GM18507 (cell line): ENCODE measurements at places on chromosomes 7 and 10.

DNA sequence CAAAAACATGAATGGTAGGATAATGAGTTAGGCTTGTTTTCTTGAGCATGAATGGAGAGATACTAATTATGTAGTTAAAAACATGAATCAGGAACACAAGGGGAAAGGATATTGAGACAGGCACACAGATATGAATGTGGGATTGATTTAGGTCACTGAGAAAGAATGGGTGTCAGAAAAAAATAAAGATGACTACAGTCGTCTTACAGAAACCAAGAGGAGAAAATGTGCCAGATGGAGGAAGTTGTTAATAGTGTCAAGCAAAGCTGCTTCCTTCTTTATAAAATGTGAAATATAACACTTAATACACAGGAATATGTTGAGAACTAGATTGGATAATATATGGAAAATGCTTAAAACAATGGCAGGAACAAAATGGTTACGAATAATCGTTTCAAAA, 173.3 kb upstream of the BET1 start:
- DNase-seq, result no peak

DNA sequence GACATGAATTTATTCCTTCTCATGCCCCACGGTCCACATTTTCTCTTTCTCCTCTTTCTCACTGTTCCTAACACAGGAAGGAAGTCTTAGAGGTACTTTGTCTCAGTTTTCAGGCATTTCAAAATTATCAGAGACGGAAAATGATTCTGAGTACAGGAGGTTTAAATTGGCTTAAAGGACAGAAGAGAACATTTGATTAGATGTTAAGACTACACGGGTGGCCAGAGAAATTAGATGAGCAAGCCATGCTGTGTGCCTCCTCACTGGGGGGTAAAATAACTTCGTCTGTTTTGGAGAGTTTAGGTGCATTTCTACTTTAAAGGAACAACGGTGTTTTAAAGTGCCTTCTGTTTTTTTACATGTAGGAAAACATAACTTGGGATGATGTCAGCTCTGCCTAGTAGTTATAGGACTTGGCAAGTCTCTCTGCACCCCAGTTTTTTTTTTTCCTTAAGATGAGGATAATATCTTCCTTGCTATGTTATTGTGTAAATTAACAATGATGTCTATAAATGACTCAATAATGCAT, 66.9 kb downstream of the MCMBP start:
- DNase-seq, result no peak

DNA sequence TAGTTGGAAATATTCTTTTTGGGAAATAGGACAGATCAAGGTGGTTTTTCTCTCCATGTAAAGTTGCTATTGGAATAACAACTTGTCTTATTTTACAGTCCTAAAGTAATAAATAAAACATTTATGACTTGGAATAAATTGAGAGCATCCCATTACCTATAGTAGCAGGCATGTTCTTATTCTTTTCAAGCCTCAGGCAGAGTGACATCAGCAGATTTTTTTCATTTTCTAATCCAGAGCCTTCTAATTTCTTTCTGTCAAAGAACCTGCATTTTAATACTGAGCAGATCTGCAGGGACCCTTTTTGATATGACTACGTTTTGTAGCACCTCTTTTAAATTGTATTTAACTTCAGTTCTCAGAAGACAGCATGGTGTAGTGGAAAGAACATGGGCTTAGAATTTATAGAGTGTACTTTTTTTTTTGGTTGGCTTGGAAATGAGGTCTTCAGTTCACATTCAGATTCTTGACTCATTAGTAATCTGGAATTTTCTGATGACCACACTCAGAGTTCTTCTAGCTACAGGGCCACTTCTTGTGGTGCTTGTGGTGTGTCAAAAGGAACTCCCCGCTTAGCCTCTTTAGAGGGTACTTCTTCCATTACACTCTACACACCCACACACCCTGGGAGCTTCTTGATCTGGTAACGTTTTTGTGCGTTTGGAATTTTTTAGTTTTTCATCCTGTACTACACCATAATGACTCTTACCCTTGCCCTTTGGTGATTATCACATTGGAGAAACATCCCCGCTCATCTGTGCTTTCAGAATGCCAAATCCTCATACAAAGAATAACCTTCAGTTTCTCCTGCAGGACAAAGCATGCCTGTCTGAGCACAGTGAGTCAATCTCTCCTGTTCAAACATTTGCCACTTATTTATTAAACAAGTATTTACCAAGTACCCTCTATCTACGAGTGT, 34.6 kb downstream of the AGK start:
- no peak for DNase-seq

- no peak for DNase-seq
Measured at GRCh38 chr10:112955582-112956421, 5.8 kb downstream of the TCF7L2 start.

- DNase-seq, result no peak
Measured at GRCh38 chr7:81187753-81188152, 268.9 kb upstream of the SEMA3C start.

DNA sequence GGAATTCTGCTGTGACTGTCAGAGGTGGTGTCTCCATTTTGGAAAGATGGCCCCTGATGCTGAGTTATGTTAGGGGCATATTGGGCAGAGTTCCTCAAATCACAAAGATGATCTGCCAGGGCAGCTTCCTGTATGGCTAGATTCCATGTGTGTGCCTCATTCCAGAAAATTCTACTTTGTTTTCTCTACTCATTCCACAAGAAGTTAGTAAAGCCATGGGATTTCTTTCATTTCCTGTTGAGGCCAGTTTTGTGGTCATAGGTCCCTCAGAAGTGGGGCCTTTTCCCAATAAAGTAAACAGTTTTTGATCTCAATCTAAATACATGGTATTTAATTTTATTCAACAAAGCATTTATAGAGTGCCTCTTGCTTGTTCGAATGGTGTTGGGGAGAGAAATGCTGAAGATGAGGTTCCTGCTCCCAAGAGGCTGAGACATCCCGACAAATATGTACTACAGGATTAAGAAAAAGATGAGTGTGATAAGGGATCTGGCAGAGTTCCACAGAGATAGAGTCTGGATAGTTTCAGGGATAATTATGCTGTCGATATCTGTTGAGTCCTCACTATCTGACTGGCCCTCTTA, 33.0 kb downstream of the MINDY4 start:
- no peak for DNase-seq

GRCh38 chr7:934469-935163, 19.9 kb downstream of the ADAP1 start:
- no peak for DNase-seq

GRCh38 chr7:81410471-81411117, 359.3 kb downstream of the HGF start:
- DNase-seq, result no peak

DNA sequence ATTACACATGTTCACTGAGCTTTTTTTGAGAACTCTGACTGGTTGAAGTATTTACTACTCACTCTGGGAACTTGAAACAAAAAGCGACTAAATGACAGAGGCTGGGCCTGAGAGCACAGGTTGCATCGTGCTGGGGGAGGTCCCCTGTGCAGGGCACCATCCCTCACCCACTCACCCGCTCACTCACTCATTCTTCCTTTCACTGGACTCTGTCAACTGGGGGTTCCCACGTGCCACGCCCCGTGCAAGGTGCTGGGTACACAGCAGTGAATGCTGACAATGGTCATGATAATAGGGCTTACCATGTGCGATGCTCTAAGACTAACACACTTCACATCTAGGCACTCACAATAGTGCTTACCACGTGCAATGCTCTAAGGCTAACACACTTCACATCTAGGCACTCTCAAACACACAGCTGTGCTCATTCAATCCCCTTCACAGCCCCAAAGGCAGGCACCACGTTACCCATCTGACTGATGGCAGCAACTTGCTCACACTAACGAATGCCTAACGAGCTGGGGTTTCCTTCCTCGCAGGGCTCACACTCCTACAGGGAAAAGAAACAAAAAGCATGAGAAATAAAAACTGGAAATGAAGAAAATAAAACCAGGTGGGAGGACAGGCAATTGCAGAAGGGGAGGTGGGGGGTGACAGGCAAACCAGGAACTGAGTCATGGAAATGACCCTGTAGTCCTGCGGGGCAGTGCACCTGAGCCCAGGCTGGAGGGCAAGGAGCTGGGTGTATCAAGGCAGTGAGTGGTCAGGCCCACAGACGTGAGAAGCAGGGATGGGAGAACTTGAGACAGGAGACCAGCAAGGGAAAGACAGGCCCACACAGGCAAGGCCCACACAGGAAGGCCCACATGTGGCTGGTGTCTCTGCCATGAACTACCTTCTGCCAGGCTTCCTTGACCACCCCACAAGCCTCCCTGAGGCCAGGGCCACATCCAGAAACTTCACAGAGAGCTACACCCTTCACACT, 147.0 kb upstream of the FAM20C start:
- DNase-seq, result no peak

DNA sequence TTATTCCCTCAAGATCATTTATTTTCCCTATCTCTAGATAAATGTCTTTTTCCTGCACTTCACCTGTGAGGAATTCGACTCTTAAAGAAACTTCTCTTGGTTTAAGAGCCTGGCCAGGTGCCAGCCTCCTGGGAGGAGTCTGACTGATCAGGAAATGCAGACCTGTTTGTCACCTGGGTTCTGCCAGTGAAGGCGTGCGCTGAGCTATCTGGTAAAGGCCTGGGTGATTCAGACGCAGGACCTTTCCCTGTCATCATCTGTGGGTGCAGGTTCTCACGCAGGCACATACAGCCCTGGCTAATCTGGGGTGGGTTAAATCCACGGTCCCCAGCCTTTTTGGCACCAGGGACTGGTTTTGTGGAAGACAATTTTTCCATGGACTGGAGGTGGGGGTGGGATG, 65.3 kb upstream of the AQP1 start:
- DNase-seq, result no peak

DNA sequence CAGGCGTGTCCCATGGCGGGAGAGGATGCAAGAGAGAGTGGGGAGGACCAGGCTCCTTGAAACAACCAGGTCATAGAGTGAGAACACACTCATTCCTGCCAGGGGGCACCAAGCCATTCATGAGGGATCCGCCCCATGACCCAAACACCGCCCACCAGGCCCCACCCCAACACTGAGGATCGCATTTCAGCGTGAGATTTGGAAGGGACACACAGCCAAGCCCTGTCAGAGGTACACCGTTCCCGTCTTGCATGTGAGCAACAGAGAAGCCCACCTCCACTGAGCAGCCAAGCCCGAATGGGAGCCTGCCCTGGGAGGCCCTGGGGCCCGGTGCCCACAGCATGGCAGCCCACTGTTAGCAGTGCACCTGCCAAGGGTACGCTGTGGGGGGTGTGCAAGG, 7.9 kb upstream of the ARPC1B start:
- no peak for DNase-seq
